ENCODE measurements at places on chromosomes 2 and 18.

DNA sequence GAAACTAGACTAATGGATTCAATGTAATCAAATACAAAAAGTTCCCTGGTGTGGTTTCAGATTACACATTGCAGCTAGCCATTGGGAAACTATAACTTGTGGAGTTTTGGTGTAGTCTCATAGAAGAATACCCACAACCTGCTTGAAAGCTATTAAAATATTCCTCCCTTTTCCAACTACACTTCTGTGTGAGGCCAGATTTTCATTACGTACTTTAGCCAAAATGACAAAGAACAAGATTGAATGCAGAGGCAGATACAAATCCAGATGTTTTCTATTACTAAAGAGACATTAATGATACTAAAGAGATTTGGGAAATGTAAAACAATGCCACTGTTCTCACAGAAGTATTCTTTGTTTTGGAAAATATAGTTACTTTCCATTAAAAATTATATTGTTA, 128.7 kb upstream of the SLC35G4 start:
- DNase-seq: no peak

DNA sequence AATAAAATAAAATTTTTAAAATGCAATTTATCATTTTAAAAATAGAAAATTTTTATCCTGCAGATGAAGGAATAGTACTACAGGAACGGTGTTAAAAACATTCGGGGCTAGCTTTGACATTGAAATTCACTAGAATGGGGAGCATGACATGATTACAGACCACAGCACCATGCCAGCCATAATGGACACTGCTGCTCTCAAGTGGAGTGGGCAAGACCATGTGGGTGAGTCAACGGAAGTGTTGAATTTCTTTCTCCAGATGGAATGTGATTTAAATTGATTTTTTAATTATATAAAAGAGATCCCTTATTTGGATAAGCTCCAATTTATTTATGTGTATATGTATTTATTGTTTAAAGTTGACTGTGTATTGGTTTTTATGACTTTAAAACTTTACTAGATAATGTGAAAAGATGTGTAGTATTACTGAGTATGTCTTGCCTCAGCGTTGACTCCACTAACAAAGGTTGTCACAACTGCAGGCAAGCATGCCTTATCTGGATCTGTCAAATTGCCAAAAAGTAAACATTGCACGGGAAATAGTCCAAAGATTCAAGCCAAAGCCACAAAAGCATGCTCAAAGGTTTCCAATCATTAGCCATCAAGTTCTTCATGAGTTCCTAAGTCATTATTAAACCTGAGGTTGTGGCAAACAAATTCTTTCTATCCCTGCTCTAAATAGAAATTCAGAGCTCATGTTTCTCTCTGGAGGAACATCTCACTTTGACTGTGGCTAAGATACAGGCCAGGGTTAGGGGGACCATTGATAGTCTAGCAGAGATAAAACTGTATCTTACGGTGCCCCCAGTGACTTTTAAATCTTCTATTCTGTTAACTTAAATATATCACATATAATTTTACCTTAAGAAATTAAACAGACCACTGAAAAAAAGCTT, 536.9 kb downstream of the TMX3 start:
- no peak for DNase-seq

- DNase-seq: no peak
Measured at GRCh38 chr2:217517402-217517801, 485.4 kb downstream of the TNS1 start.

DNA sequence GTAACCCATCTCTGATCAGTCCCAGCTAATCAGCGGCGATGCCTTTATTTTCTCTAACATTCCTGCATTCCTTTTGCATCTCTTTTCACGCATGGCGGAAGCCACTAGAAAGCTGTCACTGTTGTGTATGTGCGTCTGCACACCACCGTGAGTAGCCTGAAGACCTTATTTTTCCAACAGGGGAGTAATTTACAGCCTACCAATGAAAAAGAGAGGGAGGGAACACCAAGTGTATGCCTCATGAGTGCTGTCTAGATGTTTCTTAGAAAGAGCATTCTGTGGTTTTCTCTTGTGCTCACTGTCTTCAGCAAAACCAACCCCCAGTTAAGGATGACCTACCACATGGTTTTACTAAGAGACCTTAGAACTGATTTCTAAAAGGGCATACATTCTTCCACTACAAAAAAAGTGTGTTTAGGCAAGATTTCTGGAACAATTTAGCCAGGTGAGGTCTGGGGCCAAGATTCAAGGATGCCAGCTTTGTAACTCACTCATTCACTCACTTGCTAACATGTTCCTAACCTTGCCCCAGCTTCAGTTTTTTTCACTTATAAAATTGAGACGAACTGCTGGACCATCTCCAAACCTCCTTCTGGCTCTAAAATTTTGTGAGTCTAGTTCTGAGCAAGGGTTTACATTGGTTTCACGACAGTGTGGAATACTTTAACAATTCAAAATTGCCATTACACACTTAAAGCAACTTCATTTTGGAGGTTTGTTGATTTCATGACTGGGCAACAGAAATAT, 51.4 kb downstream of the BCL2 start:
- no peak for DNase-seq

- DNase-seq: no peak
Measured at GRCh38 chr2:143284087-143284675, 155.0 kb downstream of the ARHGAP15 start.

DNA sequence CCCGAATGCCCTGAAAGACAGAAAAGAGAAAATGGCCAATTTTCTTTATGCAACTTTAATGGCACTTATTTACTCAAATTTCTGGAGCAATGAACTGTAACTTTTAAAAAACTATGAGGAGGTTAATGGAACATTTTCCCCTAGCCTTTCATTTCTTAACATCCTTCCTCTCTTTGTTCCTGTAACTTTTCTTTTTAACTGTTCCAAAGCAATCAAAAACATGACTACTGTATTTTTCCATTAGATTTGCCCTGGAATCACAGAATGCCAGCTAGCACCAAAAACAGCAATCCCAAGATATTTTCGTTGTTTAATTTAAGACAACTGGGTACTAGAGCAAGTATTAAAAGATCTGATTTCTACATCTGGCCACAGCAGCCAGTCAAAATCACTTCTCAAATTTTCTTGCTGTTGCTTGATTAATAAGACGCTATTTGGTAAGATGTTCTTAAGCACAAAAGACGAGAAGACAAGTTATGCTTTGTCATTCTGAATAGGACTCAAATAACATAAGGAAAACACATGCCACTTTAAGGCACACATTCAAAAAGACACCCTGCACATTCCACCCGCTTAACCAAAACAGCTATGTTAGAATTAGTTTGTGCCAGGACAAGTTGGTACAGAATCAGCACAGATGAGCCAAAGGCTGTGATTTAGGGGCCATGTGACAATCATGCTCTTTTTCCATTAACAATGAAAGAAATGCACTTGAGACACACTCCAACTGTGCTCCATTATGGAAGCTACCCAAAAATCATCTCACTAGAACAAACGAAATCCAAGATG, 3.6 kb downstream of the STARD7 start:
- DNase-seq: no peak

DNA sequence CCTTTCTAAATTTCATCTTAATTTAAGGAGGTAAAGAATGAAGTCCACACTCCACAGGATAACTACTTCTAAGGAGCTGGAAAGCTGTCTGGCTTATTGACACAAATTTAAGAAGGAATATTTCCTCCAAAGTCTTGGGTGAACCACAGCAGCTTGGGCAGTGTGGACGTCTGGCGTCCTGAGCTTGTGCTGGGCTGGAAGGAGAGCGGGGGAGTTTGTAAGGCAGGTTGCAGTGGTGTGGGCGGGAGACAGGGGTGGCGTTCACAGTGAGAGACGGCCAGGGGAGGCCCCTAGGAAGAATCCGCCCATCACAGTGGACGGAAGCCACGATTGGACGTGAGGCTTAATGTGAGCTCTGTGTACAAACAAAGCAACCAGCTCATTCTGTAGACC, 25.7 kb downstream of the ADI1 start:
- DNase-seq: no peak

DNA sequence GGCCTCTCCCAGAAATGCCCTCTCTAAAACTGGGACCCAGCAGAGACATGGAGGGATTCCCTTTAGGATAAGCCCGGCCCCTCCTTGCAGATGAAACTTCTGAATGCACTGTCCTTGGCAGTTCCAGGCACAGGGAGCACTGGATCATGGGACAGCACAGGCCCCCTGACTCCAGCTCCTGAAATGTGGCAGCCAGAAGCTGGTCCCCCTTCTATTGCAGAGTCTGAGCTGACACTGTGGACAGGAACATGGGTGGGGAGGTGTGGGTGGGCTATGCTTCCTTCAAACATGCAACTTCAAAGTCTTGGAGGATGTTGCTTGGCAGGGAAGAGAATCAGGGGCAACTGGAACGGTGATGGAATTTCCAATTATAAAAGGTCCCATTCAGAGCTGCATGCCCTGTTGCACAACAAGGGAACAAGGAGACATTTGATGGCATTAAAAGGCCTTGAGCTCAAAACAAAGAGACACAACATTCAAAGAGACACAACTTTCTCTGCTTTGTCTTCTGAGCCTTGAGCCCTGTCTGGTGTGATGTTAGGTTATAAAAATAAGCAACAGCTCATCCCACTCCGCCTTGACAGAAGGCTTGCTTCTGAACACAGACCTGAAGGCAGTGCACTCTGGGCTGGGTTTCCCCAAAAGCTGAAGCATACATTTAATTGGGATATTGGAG, 239.0 kb downstream of the OSR1 start:
- no peak for DNase-seq

GRCh38 chr2:38113981-38114708, 38.2 kb upstream of the CYP1B1 start:
- DNase-seq: no peak

All from chondrocyte (in vitro differentiated cells).